Stimulated activated CD4-positive, alpha-beta T cell treated with anti-CD3 and anti-CD28 coated beads, TNF-alpha, amount 100 ng/mL, for 1 hour (primary cell): ENCODE measurements at places on chromosomes 4 and X.

GRCh38 chrX:75158054-75158453 is 2.0 kb upstream of the ABCB7 start:
- no peak for DNase-seq

DNA sequence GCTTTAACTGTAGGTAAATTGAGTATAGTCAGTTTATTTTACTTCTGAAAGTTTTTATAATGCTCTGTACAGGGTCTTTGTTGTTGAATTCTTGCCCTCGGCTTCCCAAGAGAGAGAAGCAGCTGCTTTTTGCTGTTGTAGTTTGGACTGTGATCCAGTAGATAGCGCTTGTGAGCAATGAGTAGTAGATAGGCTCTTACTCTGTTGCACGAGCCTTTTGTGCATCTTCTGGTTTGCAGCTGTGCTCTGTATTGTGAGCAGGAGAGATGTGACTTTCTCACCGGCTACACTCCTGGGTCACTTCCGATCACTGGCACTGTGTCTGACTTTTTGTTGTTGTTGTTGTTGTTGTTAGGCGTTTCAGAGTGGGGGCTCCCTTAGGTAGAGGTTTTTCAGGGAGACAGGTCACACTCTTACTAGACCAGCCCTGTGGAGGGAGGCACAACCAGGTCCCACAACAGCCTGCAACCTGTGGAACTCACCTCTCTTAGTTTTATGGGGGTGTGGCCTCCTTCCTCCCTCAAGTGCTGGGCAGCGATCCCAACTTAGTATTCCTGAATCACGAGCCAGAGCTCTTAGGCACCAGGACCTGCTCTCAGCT is 822.1 kb upstream of the GALNTL6 start:
- no peak for DNase-seq

DNA sequence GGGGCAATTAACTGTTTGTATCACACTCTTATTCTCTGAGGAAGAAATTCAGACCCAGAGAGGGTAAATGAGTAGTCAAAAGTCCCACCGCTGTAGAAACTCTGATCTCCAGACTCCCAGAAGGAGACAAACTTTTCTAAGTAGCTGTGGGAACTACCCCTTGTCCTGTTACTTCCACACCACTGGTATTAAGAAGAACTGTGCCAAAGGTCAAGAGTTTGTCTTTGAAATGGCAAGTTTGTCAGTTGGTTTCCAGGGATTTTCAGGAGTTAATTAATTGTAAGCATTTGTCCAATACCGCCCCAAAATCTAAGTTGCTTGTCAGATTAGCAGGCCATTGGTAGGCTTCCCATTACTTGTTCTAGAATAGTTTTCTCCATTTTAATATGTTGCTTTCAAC is 85.7 kb downstream of the GC start:
- DNase-seq: no peak

DNA sequence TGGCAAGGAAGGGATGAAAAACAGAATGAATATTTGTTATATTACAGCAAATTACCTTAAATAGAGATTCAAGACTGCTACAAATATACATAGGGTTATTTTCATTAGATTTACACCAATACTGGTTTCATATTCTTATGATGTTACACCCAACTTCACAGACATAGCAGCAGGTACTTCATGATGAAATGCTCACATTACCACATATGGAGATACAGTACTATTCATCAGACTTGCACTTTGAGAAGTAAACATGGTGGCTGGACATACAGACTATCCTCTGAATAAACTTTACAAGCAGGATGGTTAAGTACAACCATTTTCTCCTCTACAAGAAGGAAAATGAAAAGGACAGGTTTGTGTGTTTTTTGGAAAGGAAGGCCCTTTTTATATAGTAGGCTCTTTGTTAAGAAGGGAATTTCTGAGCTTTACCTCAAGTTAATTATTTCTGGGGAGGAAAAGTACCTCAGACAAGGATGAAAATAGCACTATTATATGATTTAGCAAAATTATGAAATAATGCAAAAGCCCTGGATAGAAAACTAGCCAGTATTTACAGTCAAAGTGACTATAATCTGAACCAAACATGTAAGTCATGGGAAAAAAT is 12.0 kb upstream of the FAM120C start:
- no peak for DNase-seq

DNA sequence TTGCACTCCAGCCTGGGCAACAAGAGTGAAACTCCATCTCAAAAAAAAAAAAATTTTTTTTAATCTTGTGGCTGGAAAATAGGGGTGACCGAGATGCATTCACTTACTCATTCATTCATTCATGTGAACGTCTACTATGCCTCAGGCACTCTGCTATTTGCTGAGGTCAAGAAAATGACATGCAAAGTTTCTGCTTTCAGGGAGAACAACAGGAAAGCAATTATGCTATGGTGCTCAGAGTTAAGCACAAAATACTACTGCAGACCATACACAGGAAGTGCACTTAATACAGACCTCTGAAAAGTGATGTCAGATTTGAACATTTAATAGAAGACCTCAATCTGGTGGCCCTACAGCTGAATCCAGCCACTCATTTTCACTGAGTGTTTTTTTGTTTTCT is 59.6 kb upstream of the DUSP21 start:
- no peak for DNase-seq

- no peak for DNase-seq
Observed at GRCh38 chrX:136250191-136251040, 784 bp downstream of the MAP7D3 start.

DNA sequence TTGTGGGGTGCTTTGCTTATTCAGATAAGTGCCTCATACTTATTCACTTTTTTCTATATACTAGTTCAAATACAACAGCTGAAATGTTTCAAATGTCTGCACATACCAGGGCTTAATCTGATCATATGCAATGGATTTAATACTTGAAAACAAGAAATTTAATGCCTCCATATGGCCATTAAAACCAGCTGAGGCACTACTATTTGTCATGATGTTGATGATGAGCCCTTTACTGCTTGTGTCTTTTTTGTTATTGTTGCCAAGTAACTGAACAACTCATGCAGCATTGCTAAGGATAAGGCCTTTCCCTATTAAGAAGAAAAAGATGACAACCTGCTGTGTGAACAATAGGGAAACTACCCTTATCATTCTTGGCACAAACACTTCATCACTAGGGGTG is 52.5 kb downstream of the MAGEB10 start:
- no peak for DNase-seq

GRCh38 chr4:165394275-165394674 is 15.5 kb downstream of the CPE start:
- DNase-seq: no peak

- no peak for DNase-seq
Observed at GRCh38 chr4:91734682-91735081, 569.1 kb upstream of the GRID2 start.

DNA sequence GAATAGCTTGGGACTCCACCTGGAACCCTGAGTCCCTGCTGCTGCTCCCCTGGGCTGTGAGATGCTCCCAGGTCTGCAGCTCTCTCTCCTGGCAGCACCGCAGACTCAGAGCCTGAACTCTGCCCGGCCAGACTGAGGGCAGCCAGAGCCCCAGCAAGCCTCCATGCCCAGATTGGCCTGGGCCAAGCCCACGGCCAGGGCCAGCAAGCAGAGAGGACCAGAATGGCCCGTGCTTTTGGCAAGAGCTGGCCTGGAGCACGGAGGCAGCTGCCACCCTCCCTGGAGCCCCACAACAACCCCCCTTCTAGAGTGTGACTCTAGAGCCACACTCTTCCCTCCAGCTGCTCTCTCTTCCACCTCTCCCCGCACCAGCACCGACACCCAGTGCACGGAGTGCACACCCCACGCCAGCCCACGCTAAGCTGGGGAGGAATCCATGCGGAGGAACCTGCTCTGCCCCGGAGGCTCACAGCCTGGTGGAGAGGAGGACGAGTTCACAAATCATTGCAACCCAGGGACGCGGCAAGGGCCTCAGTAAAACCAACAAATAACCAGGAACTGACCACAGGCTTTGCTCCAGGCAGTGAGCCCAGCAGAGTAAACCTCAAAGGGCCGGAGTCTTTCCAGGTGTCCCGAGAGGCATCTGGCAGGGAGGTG is 110.3 kb downstream of the HMX1 start:
- DNase-seq: no peak

GRCh38 chrX:142428916-142429315 is 223.8 kb upstream of the MAGEC2 start:
- DNase-seq: no peak

- no peak for DNase-seq
Observed at GRCh38 chr4:40202474-40202873, 5.6 kb downstream of the RHOH start.

GRCh38 chrX:146224442-146224841 is 406.8 kb downstream of the SLITRK2 start:
- no peak for DNase-seq

- no peak for DNase-seq
Observed at GRCh38 chr4:130485371-130485770, 1389.4 kb downstream of the C4orf33 start.

DNA sequence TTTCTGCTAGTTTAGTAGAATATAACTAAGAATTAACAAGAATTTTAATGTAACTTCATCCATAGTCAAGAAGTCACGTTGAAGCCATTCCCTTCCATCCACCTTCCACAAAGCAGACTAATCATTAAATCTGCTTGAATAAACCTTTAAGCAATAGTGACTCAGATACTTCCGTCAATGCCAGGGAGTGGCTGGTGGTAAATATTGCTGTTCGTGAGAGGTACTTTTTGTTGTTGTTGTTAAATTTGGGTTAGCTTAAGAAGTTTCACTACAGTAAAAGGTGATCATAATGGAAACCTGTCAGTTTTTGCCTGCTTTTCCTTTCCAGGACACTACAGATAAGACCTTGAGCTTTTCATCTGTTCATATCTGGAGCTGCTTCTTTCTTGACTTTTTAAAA is 316.3 kb downstream of the TMA16 start:
- DNase-seq: no peak

DNA sequence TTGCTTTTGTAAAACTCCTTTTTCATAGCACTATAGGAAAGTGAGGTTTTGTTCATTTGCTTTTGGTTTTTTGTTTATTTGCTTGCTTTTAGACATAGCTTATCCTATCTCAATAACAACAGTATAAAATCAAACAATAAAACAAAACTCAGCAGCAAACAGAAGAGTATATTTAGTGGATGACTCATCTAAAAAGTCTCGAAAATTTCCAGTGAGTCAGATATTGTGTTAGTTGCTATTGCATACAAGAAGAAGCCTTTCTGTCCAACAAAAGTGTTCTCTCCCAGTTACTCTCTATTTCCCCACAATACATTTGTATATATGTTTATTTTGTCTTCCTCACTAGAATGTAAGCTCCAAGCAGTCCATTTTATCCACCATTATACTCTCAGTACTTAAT is 36.0 kb upstream of the NPNT start:
- DNase-seq: no peak

GRCh38 chrX:38699121-38699520 is 102.1 kb upstream of the MID1IP1 start:
- no peak for DNase-seq

GRCh38 chrX:132090403-132091159 is 37.2 kb downstream of the FRMD7 start:
- DNase-seq: no peak

GRCh38 chr4:118950929-118951570 is 62.4 kb downstream of the SYNPO2 start:
- no peak for DNase-seq

DNA sequence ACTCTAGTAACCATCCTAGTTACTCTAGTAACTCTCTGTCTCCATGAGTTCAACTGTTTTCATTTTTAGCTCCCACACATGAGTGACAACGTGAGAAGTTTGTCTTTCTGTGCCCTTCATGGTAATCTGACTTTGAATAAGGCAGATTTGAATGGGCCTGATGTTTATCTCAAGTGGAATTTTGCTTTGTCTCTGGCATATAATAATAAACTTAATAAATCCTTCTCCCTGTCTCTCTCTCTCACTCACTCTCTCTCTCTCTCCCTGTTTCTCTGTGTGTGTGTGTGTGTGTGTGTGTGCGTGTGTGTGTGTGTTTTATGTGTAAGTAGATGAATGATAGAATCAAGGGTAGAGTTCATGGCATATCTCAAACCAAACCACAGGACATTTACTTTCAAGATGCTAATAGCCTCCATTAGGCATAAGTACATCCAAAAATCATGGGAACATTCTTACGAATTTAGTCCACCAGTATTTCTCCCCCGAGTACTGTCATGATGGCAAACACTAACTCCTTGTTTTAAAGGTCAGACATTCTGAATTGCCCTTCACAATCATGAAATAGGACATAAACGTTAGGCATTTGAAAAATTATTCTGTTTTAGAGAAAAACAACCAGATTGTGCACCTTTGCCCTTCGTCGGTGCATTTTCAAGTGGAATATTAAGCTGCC is 193.1 kb downstream of the SPATA18 start:
- DNase-seq: no peak

DNA sequence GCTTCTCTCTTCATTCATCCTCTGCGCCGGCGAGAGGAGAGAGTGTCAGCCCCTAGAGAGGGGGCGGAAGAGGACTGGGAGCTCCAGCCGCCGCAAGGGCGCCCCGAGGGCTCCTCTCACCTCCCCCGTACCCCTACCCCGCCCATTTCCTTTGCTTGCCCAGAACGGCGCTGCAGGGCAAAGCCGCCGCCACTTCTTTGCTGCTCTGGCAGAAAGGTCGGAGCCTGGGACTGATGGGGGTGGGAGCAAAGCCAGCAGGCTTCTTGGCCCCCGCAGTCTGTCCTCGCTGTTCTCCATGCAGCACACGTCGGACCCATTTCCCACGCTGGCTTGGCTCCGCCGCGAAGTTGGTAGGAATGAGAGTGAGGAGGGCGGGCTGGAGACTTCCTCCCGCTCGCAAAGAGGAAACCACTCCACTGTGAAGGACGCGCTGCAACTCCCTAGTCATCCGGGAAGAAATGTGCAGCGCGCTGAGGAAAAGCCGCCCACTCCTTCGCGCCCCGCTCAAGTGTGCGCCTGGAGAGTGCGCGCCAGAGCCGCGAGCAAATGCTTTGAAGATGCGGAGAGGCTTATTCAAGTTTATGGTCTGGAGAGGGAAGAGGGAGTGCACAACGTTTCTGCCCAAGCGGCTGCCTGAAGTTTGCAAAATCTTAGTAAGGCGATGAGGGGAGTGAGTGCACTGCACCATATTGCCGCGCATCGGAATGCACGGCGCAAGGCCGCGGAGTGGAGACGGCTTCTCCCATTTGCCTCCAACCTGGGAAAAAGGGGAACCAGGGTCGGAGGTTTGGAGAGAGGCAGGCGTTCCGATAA is 2.8 kb upstream of the PCDH7 start:
- DNase-seq: no peak

- DNase-seq: no peak
Observed at GRCh38 chr4:173530326-173531085, 477 bp upstream of the HAND2 start.

GRCh38 chrX:56764975-56765791 is 36.1 kb downstream of the NBDY start:
- no peak for DNase-seq

DNA sequence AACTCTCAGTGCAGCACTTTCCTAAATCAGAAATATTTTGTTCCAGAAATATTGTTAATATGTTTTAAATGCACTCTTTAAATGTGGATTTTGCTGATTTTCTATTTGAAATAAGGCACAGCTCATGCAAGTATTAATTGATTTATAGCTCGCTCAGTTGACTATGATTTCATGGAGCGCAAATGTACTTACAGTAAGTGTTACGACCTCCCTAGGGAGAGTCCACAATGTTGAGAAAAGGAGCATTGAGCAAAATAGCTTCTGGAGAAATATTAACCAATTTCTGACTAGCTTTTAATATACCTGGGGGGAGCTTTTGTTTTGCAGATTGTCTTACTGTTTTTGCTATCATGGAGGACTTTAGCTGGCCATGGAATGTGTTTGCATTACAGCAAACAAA is 1687.5 kb downstream of the STIM2 start:
- DNase-seq: no peak
